ENCODE measurements at places on chromosomes 1 and 21. TPM values are rescaled to one million over a fixed set of nuclear protein-coding genes. Genes with fewer than 3 reads are reported as not detected.

DNA sequence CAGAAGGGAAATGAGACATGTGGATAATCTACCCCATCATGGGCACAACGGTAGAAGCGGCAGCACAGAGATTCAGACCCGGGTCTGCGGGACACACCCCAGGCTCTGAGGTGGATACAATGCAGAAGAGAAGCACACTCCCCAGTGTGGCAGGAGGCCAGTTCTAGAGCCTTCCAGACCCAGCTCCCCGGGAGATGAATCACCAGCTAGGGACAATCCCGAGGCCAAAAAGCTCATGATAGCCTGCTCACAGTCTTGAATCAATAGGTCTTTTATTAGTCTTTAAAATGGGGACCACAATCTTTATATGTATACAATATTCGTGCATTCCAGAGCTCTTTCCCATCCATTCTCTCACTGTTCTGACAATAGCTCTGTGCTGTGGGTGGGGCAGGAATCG is 57.3 kb upstream of the DIRAS3 start:
- no peak for DNase-seq

DNA sequence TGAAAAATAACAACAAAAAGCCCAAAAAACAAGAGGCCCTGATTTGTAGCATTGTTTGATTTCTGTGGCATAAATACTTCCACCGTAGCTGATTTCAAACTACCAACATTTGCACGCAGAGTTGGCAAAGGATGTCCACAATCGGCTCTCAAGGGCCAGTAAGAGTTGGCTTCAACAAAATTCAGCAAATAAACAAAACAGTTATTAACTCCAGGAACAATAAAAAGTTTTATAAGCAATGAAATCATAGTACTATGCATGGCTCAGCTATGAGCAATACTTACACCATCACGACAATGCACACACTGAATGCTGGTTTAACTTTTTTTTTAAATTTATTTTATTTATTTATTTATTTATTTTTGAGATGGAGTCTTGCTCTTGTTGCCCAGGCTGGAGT is 8.7 kb upstream of the COX20 start:
- no peak for DNase-seq

DNA sequence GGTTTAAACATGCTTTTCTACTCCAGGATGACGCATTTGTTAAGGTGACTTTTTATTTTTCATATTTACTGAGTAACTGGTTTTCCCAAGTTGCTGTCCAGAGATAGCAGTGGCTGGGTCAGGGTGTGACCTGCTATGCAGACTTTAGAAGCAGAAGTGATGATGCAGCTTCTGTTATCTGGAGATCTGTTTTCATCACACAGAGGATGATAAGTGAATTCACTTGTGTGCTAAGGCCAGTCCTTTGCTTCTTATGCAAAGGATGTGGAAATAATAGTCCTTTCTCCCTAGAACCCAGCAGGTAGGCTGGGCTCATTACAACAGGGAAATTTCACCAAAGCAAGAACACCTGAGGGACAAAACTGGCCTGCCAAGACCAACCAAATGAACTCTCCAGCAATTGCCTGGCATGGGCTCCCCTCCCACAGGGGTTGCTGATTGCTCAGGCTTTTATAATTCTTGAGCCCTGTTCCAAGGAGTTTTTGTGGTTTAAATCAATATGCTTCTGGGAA is 97.8 kb upstream of the LPGAT1 start:
- DNase-seq: no peak

EPHB2 gene
- not detected for total RNA-seq

NOS1AP gene
- 0.18 TPM for total RNA-seq

GJA5 gene
- not detected for total RNA-seq

All from activated naive CD4-positive, alpha-beta T cell treated with anti-CD3 and anti-CD28 coated beads, Interleukin-2, amount 50 U/mL, for 72 hours (primary cell).